Tibial nerve (tissue), 4 donors: ENCODE measurements at places on chromosomes 7 and 10. TPM values are rescaled to one million over a fixed set of nuclear protein-coding genes. Genes with fewer than 3 reads are reported as not detected.

The PAOX gene
- total RNA-seq, result 18.9 TPM

GRCh38 chr10:114975091-114975490 lies 37.1 kb downstream of the TRUB1 start:
- no peak for DNase-seq

DNA sequence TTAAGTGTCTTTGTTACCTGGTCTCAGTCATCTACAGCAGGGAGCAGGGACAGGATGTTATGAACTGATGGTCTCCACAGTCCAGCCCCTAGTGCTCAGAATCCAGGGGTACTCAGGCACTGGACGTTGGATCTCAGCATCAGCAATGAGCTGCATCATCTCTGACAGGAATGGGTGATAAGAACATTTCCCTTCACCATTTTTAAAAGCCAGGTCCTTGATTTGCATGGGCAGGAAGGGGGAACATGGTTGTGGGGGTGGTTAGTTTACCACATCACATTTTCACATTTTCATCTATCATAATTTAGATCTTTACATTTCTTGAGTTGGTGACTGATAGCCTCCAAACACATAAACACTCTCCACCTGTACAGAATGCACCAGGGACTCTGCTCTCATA lies 427.8 kb upstream of the NPVF start:
- DNase-seq, result no peak

DNA sequence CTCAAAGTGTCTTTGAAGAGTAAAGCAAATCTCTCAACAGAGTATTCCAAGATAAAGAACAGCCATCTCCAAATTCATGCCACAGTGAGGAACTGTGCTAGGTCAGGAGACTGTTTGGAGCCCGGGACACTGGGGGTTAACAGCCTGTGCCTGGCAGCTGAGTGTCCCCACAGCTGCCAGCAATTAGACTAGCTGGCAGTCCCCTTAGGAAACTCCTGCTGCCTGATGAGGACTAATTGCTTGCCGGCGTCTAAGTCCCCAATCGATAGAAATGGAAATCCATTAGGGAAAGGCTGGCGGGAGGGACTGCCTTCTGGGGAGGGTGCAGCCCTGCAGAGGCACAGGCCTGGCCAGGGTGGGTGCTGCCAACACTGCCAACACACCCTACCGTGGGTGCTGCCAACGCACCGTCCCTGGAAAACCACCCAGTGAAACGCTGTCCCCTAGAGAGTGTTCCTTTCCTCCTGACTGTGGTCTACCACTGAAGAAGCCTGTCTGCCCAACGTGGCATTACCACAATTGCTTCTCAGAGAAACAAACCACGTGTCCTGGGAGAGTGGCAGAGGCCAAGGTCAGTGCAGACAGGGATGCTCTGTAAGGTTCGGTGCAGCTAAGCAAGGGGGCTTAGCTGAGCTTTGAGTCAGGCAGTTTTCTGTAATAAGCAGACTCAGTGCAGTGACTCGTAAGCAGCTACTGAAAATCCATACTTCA lies 60.8 kb downstream of the XRCC2 start:
- no peak for DNase-seq

GRCh38 chr7:44052771-44053365 lies 8.4 kb downstream of the DBNL start:
- DNase-seq, result no peak
